Nasal cavity respiratory epithelium epithelial cell of viscerocranial mucosa (primary cell): ENCODE measurements at places on chromosomes 1 and 21. TPM values are rescaled to one million over a fixed set of nuclear protein-coding genes. Genes with fewer than 3 reads are reported as not detected.

ZNF695 gene
- 0.21 and 0.68 TPM in 2 replicates for total RNA-seq

SLC45A3 gene
- 1.4 and 3.1 TPM in 2 replicates for total RNA-seq

TTLL10 gene
- 0.28 TPM in 1 of 2 replicates, not detected in the other for total RNA-seq

PTPRF gene
- total RNA-seq: 120 and 993 TPM in 2 replicates

SLC9C2 gene
- total RNA-seq: under 0.01 TPM in 1 of 2 replicates, not detected in the other

CLCA4 gene
- total RNA-seq: 0.34 and 26.7 TPM in 2 replicates

SLC2A5 gene
- 0.34 and 0.50 TPM in 2 replicates for total RNA-seq

NEGR1 gene
- total RNA-seq: under 0.01 and 0.07 TPM in 2 replicates
